ENCODE measurements at places on chromosomes 6 and 20.

GRCh38 chr6:138592749-138593123 lies 93.4 kb upstream of the NHSL1 start:
- no peak for DNase-seq

- no peak for DNase-seq
Measured at GRCh38 chr6:161037873-161038228, 46.3 kb downstream of the MAP3K4 start.

- DNase-seq, result no peak
Measured at GRCh38 chr6:92989656-92990055, 429.7 kb downstream of the EPHA7 start.

GRCh38 chr6:93549868-93550267 lies 130.5 kb upstream of the EPHA7 start:
- no peak for DNase-seq

DNA sequence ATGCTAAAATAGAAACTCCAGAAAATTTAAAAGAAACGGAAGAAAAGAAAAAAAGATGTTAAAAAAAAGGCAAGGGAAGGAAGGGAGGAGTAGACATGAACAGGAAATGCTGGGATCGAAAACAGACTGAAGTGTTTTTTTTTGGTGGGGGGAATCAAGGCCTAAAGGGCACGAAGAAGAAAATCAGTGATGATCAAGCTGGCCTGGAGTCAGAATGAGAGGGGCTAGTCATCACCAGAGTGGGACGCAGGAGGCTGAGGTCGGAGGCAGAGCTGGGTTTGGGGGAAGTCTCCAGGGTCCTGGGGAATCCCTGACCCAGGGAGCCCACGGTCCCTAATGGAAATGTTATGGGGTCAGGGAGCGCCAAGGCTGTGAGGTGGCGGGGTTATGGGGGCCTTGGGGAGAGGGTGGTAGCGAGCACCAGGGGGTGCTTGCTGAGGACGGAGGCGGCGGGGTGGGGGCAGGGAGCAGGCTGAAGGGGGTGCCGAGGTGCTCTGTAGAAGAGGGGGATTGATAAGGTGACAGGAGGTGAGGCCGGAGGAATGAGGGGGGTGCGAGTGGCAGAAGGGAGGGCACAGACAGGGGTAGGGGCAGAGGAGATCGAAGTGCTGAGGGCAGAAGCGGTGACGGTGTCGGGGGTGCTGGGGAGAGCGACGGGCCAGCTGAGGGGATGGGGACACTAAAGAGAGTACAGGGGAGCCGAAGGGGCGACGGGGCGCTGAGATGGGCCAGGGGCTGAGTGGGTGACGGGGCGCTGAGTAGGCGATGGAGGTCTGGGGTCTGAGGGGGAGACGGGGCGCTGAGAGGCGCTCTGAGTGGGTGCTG lies 684 bp downstream of the ZNFX1 start:
- DNase-seq, result peak; percentile 23

GRCh38 chr6:32288426-32288825 lies 64.6 kb upstream of the NOTCH4 start:
- no peak for DNase-seq

- DNase-seq, result no peak
Measured at GRCh38 chr6:157763904-157764177, 59.2 kb upstream of the SNX9 start.

- no peak for DNase-seq
Measured at GRCh38 chr6:45480752-45481415, 103.2 kb upstream of the SUPT3H start.

- DNase-seq, result no peak
Measured at GRCh38 chr20:51223183-51223720, 200.3 kb upstream of the KCNG1 start.

- no peak for DNase-seq
Measured at GRCh38 chr6:31498748-31499147, 803 bp downstream of the MICB start.

All from activated CD4-positive, CD25-positive, alpha-beta regulatory T cell treated with anti-CD3 and anti-CD28 coated beads, Interleukin-2, amount 50 U/mL, for 16 hours (primary cell).